Lung (tissue), 17 donors: ENCODE measurements at places on chromosomes 2 and 18.
A peak's percentile ranks its signal among the peaks of the same experiment; 100 is the strongest.

DNA sequence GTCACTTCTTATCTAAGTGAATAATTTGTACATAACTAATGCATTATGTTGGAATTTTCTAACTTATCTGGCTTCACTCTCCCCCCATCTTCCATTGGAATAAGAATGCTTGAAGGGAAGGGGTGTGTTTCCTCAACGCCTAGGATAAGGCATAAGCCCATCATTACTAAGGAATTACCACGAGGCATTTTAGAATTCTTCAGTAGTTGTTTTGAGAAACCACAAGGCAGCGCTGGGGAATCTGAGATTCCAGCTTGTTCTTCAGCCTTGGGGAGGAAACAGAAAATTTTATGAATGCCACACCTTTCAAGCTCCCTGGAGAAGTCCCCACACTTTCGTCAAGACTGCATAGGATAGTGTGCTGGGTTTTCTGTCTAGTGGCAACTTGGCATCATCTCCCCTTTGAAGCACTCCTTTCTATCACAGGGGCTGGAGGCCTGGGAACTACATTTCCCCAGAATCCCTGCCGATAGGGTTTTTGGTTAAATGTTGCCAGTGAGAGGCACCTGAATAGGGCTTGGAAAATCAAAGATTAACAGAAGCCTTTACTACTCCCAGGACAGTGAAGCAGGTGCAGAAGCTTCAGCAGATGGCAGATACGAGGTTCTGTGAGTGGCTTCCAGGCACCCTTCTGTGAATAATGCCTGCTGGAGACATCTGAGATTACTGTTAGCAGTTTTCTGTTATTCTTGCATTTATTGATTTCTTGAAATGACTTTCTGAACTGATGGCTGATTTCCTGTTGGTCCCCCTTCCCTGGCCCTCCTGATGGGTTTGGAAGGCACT is 192.7 kb upstream of the REV1 start:
- DNase-seq = no peak

GRCh38 chr18:45221363-45221762 is 393.9 kb upstream of the SLC14A2 start:
- no peak for DNase-seq

DNA sequence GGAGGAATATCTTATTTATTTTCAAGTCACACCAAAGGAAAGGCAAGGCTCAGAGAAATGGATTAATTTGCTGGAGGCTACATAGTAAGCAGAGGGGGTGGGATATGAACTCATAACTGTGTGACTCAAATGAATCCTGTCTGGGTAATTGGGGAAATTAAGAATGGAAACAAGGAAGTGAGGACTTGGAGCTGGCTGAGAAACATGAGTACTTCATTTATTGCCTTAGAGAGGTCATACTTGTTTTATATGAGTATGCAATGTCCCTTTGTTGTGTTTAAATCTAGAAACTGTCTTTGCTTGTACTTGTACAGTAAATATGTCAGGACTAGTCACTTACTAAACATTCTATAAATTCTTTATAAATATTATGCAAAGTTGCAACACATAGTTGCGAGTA is 2166.7 kb upstream of the PIK3C3 start:
- no peak for DNase-seq

GRCh38 chr2:85774126-85774978 is 20.6 kb downstream of the ATOH8 start:
- no peak for DNase-seq

DNA sequence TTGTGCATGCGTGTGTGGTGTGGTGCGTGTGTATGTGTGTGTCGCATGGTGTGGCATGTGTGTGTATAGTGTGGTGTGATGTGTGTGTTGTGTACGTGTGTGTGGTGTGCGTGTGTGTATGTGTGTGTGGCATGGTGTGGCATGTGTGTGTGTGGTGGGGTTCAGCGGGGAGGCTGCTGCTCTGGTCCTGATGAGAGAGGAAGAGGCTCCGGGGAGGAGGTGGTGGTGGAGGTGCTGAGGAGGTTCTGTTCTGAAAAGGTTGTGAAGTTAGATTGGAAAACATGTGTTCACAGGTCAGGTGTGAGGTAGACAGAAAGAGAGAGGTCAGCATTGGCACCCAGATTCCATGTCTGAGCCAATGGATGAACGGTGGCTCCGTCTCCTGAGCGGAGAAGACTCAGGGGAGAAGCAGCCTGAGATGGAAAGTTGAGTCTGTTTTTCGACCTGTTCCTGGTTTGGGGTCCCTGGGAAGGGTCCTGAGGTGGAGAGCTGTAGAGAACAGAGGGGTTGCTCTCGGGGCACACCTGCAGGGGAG is 67.2 kb upstream of the HDAC4 start:
- DNase-seq = no peak

DNA sequence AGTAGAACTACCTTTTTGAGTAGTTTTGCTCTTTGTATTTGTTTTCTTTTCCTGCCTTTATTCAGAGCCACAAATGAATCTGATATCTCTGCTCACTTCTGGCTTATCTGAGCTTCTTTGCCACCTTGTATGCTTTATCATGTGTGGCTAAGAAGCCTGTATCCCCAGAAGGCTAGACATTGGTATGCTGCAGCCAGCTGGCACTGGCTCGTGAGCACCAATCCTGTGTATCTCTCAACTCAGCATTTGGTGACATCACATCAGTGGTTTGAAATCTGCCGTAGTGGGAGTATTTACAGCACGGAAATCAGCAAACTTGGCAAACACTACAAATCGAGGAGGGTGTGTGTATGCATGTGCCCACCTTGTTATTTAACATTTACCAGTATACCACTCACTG is 183.7 kb upstream of the LHCGR start:
- no peak for DNase-seq

DNA sequence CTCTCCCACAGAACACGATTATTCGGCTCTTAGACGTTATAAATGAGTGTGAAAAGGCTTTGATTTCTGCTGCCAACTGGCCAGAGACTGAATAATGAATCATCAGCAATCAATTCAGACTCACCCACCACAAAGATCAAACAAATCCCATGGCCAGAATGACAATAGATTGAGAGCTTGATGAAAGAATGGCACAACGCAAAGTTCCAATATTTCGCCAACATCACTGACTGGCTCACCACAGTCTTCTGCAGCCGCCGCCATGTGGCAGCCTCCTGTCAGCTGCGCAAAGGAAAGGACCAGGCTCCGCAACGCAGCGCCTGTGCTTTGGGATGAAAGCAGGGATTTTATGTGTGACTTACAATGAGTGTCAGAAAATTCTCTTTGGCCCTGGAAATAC is 104.4 kb upstream of the SOX11 start:
- no peak for DNase-seq

- no peak for DNase-seq
Observed at GRCh38 chr2:54585136-54585733, 129.1 kb downstream of the SPTBN1 start.

DNA sequence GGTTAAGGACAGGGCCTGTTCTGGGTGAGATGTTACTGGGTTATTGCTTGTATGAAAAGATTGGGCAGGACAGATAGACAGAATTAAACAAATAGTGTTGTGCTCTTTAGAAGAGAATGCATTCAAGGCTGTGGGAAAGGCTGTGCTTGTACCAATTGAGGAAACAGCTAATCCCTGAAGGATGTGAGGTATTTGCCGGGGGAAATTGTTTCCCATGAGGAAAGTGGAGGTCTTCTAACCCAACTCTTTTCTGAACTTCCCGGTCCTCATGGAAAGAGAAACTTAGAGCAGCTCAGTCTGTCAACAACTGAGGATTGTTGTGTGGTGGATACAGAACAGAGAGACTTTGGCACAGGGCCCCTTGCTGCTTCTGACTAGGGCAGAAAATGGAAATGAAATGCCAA is 9.5 kb downstream of the SLC1A4 start:
- DNase-seq = peak; percentile 10

DNA sequence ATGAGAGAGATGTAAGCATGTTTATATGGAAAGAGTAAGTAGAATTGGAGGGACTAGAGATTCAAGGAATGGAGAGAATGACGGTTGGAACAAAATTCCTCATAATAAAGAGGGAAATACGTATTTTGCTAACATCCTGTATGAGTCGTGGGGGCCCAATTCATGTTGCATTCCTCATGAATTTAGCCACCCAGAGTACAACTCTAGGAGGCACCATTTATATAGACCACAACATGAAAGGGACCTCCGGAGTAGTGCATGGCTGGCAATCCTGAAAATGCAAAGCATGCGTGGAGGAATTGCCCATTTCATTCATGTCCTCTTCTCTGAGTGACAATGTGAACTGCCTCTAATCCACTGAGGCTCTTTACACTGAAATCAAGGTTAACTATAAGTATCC is 168.2 kb downstream of the ZEB2 start:
- DNase-seq = no peak

DNA sequence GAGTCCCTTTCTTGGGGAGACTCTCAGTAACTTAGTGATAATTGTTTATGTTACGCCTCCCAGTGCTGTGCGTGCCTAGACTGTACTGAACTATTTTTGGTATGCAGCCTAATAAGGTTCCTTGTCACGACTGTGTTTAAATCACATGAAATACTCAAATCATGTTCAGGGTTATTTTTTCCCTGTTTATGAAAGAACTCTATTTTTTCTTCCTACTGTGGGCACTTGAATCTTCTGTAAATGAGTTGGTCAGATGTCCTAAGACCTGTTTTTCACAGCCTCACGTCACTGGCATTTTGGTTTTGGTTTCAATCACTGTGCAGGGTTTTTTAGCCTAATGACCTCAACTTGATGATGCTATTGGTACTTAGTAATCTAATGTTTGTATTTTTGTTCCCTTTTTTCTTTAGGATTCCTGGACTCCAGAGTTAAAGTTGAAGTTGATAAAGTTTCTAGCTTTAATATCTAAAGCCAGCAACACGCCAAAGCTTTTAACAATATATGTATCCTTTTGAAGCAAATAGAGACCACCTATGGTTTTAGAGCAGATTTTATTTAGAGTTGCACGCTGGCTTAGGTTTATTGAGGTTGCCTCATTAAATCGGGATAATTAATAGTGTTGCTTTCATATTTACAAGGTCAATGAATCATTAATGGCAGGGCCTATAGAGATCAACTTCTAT is 24.0 kb downstream of the ARMC9 start:
- peak; percentile 49 for DNase-seq

- no peak for DNase-seq
Observed at GRCh38 chr18:53909668-53910067, 314.8 kb downstream of the MBD2 start.

DNA sequence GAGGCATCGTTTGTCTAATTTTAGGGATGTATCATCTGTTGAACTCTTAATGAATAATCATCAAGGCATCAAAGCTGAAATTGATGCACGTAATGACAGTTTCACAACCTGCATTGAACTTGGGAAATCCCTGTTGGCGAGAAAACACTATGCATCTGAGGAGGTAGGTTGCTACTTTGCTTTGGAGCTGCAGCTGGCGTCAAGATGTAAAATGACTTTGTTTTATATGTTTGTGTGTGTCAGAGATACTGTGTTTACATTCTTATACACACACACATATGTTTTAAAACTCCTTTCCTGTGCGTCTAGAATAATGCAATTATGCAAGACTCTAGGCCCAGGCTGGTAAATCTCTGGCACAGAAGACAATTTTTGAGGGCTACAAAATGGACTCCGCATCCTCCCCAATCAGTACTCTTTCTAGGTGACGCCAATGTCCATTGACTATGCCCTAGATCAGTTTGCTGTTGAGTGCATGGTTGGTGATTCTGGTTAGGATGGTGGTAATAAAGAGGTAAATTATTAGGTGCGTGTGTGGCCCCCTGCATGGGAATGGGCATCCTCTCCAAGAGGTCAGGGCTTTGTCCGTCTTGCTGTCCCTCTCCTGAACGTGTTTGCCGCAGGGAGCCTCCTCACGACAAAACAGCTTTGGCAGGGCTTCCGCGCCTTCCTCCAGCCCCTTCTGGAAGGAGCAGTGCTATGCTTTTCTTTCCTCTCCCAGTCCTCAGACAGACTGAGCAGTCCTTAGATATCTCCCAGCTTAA is 68.2 kb upstream of the EML6 start:
- DNase-seq = no peak

DNA sequence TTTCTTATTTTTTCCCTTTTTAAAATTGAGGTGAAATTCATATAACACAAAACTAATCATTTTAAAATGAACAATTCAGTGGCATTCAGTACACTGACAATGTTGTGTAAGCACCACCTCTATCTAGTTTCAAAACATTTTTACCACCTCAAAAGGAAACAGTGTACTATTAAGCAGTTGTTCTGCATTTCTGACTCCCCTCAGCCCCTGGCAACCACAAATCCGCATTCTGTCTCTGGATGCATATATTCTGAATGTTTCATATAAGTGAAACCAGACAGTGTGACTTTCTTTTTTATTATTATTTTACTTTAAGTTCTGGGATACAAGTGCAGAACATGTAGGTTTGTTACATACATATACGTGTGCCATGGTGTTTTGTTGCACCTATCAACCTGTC is 19.2 kb upstream of the TANK start:
- no peak for DNase-seq

- DNase-seq = no peak
Observed at GRCh38 chr18:8529609-8530008, 79.6 kb upstream of the RAB12 start.

DNA sequence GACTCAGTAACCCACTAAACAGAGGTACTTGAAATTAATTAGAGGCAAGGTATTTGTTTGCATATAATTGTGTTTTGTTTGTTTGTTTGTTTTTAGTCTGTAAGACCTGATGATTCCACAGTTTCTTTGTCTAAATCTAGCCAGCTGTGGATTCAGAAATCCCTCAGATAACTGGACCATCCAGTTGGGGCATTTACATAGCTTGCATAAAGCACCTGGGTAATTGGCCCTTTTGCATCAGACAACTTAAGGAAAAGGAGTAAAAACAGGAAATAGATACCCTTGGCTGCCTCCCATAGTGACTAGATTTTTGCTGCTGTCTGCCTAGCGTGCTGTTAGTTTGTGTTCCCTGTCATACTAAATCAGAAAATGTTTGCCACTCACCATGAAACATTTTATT is 46.6 kb upstream of the XIRP2 start:
- DNase-seq = no peak

GRCh38 chr2:14428056-14428455 is 204.5 kb upstream of the LRATD1 start:
- no peak for DNase-seq

- DNase-seq = no peak
Observed at GRCh38 chr18:23200756-23201155, 65.5 kb downstream of the CABLES1 start.

GRCh38 chr2:120428748-120429147 is 82.8 kb downstream of the INHBB start:
- no peak for DNase-seq

GRCh38 chr2:168929031-168929430 is 27.9 kb downstream of the G6PC2 start:
- DNase-seq = no peak

DNA sequence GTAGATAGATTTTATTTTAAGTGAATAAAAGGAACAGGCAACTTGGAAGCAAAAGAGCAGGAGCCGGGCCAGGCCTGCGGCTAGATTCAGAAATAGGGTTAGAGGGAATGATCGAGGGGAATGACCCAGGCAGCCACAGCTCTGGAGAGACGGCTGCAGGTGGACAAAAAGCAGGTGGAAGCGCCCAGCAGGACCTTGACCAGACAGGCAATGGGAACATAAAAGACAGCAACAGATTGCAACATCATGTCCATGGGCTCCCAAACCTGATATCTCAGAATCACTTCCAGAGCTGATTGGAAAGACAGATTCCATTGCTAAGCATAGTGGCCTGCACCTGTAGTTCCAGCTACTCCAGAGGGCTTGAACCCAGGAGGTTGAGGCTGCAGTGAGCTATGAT is 28.6 kb upstream of the STEAP3 start:
- DNase-seq = no peak
